ELR (cell line): ENCODE measurements at places on chromosomes 5 and 9.

DNA sequence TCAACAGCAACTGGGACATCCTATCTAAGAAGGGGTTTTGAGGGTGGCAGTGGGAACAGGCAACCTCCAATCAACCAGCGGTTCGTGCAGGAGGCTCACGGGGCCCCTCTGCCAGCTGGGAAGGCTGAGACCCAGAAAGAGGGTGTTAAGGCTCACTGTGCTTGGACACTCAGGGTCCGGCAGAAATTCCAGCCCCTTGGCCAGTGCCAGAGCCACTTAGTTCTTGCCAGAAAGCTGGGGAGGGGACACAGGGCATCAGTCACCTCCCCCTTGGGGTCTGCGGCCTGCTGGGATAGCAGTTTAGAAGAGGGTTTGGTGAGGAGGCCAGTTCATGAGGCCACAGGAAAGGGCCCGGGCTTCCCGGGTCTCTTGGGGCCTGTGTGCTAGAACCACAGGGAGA, 20.5 kb downstream of the ADGRD2 start:
- no peak for DNase-seq

DNA sequence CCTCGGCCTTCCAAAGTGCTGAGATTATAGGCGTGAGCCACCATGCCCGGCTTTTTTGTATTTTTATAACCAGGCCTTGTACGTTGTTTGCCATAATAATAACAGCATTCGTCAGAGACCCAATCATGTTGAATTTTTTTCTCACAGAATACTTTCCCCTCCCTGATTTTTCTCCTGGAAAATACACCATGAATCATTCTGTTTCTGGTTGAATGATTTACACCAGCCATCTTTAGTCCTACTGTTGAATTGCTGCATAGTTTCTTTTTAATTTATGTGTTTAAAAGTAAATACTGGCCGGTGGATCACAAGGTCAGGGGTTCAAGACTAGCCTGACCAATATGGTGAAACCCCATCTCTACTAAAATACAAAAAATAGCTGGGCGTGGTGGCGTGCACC, 3.5 kb downstream of the CNOT8 start:
- DNase-seq, result no peak

- no peak for DNase-seq
Measured at GRCh38 chr5:25005431-25005830, 360.7 kb upstream of the CDH10 start.

DNA sequence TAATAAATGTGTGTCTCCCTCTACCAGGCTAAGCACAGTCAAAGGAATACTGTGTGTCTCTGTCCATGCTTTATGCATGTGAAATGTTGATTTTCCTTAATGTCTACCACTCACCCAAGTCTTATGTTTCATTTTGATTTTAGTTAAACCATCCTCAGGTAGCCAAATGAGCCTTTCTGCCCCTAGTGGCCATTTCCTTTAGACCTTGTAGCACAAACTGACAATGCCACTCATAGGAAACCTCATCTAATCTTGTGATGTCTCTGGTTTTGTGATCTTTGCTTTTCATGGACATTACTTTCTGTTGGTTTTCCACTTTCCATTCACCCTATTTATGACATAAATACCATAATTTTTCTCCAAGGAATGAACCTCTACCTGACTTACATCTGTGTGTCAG, 820.8 kb downstream of the MAT2B start:
- no peak for DNase-seq

DNA sequence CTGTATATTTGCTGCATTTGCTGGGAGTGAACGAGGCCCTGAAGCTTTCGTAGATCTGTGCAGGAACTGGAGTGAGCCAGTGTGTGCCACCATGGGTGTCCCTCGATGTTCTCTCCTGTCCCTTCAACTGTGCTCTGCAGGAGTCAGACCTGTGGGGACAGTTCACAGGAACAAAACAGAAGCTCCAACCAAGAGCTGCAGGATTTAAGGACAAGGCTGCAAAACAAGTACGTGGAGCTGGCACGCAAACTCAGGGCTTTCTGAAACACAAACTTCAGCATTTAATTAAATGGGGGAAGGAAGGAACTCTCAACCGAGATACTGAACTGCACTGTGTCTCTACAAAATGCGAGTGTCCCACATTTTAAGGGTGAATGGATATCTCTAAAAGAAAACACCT, 24.2 kb downstream of the BASP1 start:
- DNase-seq, result no peak

DNA sequence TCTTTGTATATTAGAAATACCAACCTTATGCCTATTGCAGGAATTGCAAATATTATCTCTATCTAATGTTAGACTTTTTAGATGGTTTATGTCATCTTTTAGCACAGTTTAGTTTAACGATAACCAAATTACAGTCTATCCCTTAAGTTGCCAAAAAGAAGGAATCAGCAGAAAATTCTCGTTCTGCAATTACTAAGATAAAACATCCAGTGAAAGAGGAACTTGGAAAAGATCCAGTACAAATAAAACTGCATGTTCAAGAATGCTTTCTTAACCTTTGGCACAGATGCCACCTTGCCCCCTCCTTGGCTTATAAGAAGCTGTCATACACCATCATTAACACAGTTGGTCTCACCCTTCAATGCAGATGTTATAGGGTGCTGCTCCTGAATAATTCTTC, 124.0 kb downstream of the SEMA5A start:
- DNase-seq, result no peak

DNA sequence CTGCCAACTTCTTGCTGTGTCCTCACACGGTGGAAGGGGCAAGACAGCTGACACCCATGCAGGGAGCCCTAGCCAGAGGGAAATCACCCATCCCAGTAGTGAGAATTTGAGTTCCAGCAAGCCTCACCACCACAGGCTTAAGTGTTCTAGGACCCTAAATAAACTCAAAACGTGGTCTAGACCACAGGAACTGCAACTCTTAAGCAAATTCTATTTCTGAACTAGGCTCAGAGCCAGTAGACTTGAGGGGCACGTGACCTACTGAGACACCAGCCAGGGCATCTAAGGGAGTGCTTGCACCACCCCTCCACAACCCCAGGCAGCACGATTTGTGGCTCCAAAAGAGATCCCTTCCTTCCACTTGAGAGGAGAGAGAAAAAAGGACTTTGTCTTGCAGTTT, 96.0 kb upstream of the PHF24 start:
- DNase-seq, result no peak

GRCh38 chr9:12817702-12818101, 42.9 kb downstream of the LURAP1L start:
- DNase-seq, result peak; percentile 58

- no peak for DNase-seq
Measured at GRCh38 chr9:1804128-1804865, 210.8 kb upstream of the SMARCA2 start.

- no peak for DNase-seq
Measured at GRCh38 chr5:123449424-123449974, 26.3 kb upstream of the CEP120 start.

DNA sequence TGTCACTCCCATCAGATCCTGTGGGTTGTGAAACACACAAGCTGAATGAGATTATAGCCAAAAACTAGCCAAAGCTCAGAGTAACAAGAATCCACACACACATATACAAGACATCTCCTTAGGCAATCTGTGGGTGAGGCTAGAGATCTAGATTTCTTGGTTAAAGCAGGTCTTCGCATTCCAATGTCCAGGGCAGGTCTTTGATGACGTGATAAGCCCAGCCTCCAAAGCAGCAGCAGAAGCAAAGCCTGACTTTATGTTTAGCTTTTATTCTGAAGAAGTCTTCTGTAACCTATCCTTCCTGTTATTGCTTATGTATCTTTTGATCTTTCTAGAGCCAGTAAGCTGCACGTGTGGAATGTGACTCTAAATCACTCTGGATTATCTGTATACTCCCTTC, 199.1 kb upstream of the SLC30A5 start:
- DNase-seq, result no peak

- DNase-seq, result no peak
Measured at GRCh38 chr5:69416180-69416579, 1.3 kb downstream of the MARVELD2 start.

DNA sequence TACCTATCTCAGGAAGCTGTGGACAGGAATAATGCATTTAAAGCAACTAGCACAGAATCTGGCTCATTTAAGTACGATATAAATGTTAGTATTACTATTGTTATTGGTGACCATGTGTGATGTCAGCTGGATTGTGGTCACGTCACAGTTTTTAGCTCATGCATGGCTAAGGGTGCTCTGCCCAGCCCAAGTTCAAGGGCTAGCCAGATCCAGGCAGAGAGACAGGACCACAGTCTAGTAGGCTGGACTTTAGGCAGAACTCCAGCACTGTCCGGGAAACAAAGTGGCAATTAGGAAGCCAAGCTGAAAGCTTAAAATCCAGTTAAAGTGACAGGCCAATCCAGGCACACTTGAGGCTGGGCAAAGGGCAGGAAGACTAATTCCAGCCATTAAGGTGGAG, 273.6 kb downstream of the ADAMTSL1 start:
- DNase-seq, result no peak

DNA sequence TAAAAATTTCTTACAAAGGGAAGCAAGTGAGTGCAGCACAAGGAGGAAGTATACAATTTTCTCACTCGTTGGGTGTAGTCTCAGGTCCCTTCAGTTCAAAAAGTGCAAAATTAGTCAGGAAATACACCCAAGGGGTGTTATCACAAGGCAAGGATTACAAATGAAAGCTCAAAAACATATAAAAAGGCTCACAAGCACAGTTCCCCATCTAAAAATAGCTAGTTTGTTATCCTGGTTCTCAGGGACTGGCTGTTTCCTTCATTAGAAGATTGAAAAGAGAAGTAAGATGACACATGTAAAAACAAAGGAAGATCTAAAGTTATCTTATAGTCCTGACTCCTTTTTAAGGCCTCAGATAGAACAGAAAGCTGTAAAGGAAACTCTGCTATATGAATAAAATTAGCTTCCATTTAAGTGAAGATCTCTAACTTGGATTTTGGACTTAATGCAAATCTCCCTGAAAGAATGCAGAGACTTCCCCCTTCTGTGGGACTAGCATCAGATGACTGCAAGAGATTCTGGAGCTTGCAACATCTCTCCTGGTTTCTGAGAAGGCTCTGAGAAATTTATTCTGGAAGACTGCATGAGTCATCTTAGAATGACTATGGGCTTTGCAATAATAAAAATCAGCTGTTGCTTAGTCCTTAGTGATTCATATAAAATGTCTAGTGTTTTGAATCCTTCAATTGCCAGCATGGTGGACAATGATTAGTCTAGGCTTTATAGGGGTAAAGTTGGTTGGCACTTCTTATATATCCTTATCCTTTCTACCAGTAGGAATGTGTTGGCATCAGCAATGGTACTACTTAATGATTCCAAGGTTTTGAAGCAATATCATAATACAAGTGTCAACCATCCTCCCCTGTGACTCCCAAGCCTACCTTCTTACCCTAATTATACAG, 25.4 kb downstream of the DAB2 start:
- DNase-seq, result peak; percentile 99

DNA sequence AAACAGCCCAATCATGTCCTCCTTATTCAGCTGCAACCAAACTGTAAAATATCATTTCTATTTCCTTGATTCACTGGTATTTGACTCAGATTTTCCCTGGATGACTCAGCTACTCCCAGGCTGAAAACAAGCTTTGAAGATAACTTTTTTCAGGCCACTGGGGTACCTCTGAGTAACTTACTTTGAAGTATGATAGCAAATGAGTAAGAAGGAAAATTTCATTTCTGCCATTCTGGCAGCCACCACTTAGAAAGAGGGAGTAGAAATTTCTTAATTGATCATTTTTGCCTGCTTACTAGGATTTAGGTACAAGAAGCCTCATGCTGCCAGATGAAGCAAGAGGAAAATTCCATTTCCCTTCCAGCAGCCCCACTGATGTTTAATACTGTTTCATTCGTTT, 247.4 kb downstream of the PRELID2 start:
- DNase-seq, result peak; percentile 90

- DNase-seq, result no peak
Measured at GRCh38 chr5:149680810-149681221, 49.3 kb upstream of the PPARGC1B start.
